ENCODE measurements at places on chromosomes 1 and 21. TPM values are rescaled to one million over a fixed set of nuclear protein-coding genes. Genes with fewer than 3 reads are reported as not detected.

DNA sequence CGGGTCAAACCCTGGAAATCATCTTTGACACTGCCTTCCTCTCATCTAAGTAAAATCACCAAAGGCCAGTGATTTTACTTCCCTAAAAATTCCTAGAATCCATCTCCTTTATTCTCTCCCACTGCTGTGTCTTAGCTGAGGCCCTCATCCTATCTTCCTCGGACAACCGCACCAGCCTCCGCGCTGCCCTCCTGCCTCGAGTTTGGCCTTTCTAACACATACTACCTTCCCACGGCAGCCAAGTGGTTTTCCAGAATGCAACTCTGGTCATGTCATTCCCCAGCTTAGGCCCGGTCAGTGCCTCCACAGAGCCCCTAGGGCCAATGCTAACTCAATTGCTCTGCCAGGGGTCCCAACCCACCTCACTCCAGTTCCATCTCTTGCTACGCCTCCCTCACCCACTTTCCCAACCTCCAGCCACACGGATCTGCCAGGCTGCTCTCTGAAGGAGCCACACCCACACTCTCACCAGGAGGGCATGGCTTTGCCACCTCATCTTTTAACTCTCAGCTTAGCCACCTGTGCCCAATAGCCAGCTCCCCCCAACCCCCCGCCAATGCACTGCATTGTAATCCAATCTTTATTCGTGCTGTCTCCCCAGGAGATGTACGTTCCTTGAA is 6.8 kb downstream of the TMEM9 start:
- peaks cover 12% of the 10 kb centered on the region for H3K36me3 ChIP-seq
- no peaks in the 10 kb centered on the region for H3K27me3 ChIP-seq
- no peak overlapping the region for H3K4me3 ChIP-seq
- no peak overlapping the region for H3K27ac ChIP-seq

DNA sequence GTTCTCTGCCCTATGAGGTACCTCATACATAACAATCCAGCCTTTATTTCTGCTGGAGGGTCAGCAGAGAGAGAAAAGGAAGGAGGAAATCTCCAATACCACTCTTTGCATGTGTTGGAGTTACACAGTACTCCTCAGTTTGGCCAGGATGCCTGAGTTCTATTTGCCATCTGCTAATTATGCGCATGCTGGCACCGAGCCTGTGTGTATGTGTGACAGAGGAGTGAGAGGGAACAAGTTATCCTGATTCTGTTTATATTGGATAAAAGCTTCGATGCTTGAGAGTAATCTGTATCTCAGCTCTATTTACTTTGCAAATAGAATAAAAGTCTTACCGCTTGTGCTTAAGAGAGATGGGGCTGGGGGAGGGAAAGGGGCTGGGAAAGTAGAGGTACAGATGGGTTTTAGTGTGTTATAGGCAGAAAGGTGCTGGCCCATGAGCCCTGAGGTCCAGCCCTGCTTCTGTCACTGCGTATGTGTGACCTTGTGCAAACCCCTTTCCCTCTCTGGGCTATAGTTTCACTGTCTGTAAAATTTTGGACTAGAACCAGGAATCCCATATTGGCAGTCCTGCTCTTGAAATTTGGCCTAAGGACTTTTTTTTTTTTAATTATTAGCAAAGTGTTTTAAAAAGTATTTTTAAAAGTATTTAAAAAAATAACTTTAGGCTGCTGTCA is 54.5 kb upstream of the PLXNA2 start:
- no peaks in the 10 kb centered on the region for H3K27me3 ChIP-seq
- no peak overlapping the region for H3K27ac ChIP-seq
- no peak for DNase-seq
- H3K36me3 ChIP-seq, result no peaks in the 10 kb centered on the region
- no peaks in the 10 kb centered on the region for H3K4me1 ChIP-seq

- H3K27me3 ChIP-seq, result no peaks in the 10 kb centered on the region
- H3K36me3 ChIP-seq, result no peaks in the 10 kb centered on the region
- no peak overlapping the region for H3K27ac ChIP-seq
These were observed 199.4 kb upstream of the NRIP1 start for GRCh38 chr21:15264084-15264665.

DNA sequence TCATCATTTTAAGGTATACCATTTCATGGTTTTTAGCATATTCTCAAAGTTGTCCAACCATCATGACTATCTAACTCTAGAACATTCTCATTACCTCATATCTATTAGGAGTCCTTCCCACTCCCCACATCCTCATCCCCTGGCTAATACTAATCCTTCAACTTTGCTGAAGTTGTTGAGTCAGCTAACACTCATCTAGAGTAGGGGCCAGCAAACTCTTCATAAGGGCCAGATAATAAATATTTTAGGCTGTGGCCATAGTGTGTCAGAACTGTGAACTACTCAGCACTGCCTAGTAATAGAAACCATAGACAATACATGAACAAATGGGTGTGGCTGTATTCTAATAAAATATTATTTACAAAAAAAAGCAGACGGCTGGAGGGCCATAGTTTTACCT is 43.0 kb downstream of the TOR3A start:
- H3K27ac ChIP-seq, result no peak overlapping the region
- H3K4me1 ChIP-seq, result peaks cover 11% of the 10 kb centered on the region
- H3K27me3 ChIP-seq, result no peaks in the 10 kb centered on the region
- H3K36me3 ChIP-seq, result peaks cover 6% of the 10 kb centered on the region

- H3K27ac ChIP-seq, result no peak overlapping the region
- no peak for DNase-seq
- H3K4me1 ChIP-seq, result no peaks in the 10 kb centered on the region
- H3K27me3 ChIP-seq, result no peaks in the 10 kb centered on the region
These were observed 63.4 kb downstream of the KCNAB2 start for GRCh38 chr1:6108937-6109614.

GRCh38 chr1:43585557-43585956 is 54.9 kb downstream of the PTPRF start:
- H3K36me3 ChIP-seq, result no peaks in the 10 kb centered on the region
- no peak overlapping the region for H3K27ac ChIP-seq
- DNase-seq, result no peak

Gene FCGR2B
- 1.7 TPM for total RNA-seq
